ENCODE measurements at places on chromosomes 13 and 19.

DNA sequence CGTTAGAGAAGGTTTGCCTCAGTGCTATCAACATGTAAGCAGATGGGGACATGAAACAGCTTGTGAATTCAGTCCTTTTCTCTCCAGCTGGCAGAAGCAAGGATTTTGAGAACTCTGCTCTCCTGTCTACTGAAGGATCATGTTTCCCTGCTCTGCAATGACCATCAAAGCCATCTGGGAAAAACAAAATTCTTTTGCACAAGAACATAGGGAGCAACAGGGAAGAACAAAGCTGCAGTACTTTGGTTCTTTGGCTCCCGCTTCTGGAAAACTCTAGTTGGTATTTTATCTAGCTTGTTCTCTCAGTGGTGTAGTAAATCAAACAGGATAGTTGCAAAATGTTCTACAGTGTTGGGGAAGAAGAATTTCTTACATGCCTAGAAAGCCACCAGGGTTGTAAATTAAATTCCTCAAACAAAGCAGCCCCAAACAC lies 270.4 kb downstream of the ENOX1 start:
- DNase-seq, result no peak

DNA sequence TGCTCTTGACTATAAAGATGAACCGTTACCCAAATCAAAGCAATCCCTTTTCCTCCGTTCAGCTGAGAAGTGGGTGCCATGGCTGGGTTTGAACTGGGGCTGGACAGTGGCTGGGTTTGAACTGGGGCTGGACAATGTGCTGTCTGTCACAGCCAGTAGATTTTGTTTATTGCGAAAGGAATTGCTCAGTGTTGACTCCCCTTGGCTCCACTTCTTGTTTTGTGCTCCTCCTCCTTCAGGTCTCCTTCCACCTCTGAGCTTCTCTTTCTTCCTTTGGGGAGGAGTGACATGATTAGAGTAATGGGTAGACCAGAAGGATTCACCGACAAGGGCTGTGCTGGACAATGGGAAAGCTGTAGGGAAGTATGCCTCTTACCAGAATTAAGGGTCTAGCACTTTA lies 19.4 kb upstream of the MBNL2 start:
- no peak for DNase-seq

DNA sequence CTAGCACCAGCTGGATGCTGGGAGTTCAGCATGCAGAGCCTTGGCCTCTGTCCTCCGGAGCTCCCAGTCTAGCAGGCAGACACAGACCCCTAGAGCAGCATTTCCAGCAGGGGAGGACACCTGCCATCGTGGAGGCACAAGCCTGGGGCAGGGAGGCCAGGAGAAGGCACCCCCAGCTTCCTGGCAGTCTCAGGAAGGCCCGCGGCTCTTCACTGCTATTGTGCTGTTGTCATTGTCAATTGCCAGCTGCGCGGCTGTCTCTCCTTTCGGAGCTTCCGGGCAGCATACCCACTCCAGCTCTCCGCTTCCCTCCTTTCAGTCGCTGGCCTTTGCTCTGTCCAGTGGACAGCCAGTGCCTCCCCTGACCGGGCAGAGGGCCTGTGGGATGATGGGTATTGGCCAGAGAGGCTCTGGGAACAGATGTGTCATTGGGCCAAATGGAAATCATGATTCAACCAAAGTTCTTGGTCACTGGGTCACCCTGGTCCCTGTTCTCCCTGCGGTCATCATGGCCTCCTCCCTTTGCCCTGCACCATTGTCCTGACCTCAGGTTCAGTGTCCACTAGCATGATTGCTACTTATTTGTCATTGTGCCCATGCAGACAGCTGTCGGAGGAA lies 93.0 kb downstream of the SLC7A1 start:
- no peak for DNase-seq

- no peak for DNase-seq
Measured at GRCh38 chr19:42080764-42081375, 4.9 kb downstream of the ZNF574 start.

GRCh38 chr13:95471960-95472359 lies 80.6 kb upstream of the CLDN10 start:
- no peak for DNase-seq

GRCh38 chr13:102869948-102870676 lies 24.3 kb downstream of the ERCC5 start:
- DNase-seq, result no peak

- no peak for DNase-seq
Measured at GRCh38 chr13:23655321-23655720, 85.1 kb downstream of the TNFRSF19 start.

DNA sequence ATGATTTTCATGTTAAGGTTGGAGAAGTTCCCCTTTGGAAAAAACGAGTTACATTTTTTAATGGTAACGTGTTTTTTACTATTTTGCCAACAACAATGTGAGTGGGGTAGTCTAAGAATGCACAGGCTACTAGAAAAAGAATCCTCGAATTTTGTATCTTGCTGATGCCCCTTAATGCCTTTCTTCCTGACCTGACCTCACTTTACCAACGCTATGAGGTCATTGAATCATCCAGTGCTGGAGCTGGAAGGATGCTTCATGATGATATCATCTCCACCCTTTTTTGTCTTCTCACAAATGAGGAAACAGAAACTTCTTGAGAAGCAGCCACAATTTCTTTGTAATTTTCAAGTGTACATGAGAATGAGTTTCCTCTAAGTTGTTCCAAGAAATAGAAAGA lies 8.2 kb upstream of the UBL3 start:
- DNase-seq, result no peak

DNA sequence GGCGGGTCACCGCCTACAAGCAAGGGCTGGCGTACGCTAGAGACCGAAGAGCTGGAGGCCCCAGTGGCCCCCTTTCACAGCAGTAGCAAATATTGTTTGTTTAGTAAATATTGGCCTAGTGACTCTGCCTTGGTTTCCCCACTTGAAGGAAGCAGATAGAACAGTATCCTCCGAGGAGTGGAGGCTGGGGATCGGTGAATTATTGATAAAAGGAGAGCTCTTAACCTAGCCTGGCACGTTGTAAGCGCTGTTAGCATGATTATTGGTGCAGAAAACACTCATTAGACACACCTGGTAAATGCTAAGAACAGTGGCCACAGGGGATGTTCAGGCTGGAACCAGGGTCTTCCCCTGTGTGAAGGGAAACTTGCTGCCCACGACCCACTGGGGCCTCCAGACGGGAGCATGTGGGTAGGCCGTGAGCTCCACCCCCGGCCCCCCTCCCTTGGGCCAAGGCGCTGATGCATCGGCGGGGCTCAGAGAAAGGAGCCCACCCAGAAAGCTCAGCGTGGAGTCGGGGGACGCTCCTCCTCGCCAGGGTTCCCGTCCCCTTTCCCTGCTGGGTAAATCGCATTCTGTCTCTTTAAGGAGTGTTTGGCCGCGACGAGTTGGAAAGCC lies 2.3 kb downstream of the IER2 start:
- DNase-seq, result no peak

DNA sequence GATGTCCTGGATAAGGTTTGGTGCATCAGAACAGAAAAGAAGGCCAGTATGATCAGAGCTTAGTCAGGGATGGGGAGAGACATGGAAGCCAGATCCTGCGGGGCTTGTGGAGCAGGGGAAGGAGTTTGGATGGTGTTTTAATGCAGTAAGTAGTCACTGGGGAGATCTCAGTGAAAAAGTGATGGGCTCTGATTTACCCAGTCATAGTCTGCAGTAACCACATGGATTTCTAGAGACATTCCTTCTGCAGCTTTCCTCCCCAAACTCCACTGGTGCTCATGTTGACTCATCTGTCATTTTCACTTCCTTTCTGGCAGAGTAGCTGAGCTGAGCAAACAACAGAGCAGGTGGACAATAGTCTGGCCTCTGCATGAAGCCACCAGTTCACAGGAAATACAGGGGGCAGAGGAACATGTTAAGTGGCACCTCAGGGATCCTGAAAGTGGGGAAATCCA lies 144.1 kb downstream of the DPF1 start:
- no peak for DNase-seq

DNA sequence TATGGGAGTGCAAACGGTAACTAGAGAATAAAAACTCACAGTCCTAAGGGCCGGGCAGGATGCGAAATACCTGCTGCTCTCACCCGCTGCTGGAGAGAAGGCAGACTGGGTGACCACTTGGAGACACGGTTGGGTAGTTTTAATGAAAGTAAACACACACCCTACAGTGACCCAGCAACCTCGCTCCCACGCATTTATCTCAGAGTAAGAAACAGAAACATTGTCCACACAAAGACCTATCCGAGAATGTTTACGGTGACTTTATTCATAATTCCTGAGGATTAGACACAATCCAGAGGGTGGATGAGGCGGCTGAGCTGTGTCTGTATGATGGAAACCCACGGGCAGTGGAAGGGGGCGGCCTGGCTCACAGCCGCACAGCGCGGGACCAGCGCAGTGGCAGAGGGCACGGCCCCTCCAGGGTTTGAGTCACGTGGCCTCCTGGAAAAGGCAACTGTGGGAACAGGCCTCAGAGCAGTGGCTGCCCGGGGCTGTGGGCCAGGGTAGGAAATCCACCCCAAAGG lies 73.5 kb upstream of the C13orf46 start:
- DNase-seq, result no peak

DNA sequence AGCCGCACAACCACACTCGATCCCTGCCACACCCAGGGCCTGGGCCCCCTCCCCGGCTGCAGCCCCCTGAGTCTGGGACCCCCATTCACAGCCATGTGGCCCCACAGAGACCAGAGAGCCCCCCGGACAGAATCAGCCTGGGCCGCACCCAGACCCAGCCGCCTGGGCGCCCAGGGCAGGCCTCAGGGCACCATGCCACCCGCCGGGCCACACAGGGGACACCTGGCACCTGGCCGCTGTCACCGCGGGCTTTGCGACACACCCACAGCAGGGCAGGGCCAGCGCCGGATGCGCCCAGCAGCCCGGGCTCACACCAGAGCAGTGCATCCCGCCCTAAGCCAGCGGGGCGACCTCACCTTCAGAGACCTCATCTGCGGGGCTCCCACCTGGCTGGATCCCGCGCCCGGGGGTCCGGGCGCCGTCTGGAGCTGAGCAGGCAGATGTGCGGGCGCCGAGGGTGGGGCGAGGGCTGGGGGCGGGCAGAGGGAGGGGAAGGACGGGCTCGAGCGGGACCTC lies 443 bp downstream of the TBXA2R start:
- DNase-seq, result no peak

Measured in caudate nucleus (tissue), 63 donors.